Effector memory CD4-positive, alpha-beta T cell (primary cell): ENCODE measurements at places on chromosomes 13 and 19.

DNA sequence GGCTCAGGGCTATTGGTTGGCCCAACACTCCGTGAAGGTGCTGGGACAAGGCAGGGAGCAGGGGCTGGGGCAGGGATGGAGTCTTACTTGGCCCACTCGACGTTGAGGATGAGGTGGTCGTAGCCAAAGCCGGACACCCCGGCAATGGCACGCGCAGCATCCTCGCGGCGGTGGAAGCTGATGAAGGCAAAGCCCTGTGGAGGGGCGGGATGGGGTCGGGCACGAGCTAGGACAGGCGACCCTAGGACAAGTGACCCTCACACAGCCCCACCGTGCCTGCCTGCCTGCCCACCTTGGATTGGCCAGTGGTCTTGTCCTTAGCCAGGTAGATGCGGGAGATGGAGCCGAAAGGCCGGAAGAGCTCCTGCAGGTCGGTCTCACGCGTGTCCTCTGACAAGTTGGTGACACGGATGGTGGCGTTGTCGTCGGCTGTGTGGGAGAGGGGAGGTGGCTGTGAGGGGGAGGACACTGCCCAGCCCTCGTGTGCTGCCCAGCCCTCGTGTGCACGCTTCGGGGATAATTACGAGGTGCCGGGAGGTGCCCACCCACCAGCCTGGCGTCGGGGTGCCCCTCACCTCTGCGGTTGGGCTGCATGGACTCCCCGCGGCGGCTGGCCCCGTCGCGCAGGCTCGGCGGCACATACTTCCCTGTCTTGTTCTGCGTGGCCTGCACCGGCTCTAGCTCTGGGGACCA is 4.0 kb downstream of the P2RY11 start:
- DNase-seq, result no peak

- DNase-seq, result no peak
These were observed 360.8 kb upstream of the KLHL1 start for GRCh38 chr13:70469077-70469476.

GRCh38 chr13:32811297-32811800 is 204.9 kb upstream of the KL start:
- no peak for DNase-seq

GRCh38 chr19:12543855-12544254 is 7.4 kb downstream of the ZNF564 start:
- DNase-seq, result no peak

- no peak for DNase-seq
These were observed 5.3 kb downstream of the DMKN start for GRCh38 chr19:35508129-35508528.

DNA sequence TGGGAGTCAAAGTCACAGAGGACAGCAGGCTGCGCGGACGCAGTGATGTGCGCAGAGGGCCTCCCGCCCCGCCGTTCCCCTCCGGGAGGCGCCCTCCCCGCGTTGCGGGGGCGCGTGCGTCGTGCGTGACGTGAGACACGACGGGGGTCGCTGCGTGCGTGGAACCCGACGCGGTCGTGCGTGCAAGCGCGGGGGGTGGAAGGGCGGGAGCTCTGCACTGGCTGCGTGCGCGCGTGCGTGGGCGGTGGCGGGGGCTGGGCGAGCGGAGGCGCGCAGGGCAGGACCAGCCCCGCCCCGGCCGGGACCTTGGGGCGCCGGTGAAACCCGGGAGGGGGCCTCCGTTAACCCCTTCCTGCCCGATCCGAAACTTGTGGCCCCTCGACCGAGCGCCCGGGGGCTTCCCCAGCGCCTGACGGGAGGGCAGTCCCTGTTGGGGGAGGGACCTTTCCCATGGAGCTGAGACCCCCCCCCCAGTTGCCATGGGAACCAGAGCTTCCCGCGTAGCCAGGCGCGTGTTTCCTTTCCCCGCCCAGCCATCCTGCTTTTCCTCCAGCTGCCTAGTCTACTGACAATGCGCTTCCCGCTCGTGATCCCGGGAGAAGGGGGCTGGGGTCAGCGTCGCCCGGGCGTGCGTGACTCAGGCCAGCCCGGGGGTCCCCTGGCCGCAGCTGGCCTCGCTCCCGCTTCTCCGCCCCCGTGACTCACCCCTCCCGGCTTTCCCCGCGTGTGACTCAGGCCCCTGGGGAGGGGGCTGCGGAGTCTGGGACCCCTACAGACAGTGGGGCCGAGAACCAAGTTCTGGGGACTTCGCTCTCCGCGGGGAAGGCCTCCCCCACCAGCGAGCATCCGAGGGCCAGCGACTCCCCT is 7.3 kb upstream of the HOOK2 start:
- peak; percentile 89 for DNase-seq

GRCh38 chr19:4099041-4099764 is 24.7 kb downstream of the MAP2K2 start:
- DNase-seq, result no peak

GRCh38 chr19:54888239-54888638 is 14.2 kb downstream of the FCAR start:
- no peak for DNase-seq

DNA sequence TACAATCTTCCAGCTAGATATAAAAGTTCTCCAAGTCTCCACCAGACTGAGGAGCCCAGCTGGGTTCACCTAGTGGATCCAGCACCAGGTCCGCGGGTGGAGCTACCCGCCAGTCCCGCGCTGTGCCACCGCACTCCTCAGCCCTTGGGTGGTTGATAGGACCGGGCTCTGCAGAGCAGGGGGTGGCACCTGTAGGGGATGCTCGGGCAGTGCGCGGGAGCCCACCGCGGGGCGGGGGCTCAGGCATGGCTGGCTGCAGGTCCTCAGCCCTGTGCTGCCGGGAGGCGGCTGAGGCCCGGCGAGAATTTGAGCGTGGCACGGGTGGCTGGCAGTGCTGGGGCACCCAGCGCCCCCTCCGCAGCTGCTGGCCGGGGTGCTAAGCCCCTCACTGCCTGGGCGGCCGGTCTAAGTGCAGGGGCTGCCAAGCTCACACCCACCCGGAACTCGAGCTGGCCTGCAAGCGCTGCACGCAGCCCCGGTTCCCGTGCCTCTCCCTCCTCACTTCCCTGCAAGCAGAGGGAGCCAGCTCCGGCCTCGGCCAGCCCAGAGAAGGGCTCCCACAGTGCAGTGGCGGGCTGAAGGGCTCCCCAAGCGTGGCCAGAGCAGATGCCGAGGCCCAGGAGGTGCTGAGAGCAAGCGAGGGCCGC is 542.8 kb upstream of the PCDH9 start:
- no peak for DNase-seq

DNA sequence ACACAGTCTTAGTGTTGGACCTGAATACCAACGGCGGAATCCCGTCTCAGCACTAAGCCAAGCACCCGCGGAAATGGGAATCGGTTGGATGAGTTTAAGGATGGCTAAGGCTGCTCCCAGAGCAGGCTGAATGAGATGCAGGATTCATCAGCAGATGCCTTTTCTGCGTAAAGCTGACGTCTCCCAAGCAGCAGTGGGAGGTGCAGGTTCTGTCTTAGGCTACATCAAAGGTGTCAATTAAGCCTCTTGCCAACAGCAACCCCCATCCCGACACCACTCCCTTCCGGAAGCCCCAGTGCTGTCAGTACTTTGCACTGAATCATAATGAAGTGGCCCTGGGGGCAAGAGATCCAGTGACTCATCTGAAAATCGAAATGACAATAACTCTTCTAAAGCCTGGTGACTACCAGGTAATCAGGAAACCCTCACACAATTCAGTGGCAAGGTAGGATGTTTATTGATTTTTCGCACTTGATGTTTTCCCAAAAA is 275.6 kb downstream of the DCLK1 start:
- no peak for DNase-seq

DNA sequence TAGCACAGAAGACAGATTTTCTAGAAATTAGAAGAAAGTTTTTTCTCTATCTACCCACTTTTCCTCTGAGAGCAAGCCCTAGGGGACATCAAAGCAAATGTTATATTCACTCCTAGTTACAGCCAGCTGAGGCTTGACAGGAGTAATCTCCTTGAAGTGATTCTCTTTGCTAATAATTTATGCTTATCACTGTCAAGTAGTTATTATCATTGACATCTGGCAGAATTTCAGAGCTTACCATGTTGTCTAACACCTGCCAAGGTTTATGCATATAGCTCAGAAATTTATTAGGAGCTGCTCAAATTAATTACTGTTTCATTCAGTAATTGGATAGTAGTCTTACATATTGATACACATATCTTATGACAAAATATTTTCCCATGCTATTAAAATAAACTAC is 465.9 kb upstream of the ATXN8OS start:
- no peak for DNase-seq

DNA sequence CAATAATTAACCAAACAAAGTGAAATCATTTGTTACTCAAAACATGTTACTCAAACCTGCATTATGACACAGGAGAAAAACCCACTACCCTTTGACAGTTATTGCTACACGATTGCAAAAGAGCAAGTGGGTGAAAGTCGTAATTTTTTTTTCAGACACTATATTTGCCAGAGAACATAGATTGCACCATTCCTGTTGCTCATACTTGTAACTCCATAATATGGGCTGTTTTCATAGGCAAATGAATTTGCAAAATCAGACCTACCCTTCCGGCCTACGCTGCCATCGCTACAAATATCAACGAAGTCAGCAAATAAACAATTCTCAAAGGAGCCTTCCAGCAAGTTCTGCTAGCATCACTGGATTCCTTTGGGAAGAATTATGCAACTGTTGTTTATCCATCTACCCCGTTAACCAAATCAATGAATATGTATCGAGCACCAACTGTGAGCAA is 396.5 kb downstream of the IRS2 start:
- no peak for DNase-seq

DNA sequence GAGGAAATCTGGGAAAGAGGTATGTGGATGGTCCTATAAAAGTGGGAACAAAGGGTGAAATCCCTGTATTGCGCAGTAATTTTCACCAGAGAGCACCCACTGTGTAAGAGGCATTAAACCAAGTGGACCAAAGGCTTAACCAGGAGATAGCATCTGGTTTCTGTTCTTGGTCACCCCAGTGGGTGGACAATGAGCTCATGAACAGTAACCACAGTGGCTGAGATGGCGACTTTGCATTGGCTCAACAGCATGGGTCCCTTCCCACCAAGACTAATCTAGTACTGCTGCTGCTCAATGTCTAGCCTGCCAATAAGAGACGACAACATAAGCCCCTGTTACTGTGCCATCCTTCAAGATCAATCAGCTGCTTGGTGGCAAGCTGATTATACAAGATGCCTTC is 36.6 kb downstream of the CCDC169 start:
- no peak for DNase-seq

DNA sequence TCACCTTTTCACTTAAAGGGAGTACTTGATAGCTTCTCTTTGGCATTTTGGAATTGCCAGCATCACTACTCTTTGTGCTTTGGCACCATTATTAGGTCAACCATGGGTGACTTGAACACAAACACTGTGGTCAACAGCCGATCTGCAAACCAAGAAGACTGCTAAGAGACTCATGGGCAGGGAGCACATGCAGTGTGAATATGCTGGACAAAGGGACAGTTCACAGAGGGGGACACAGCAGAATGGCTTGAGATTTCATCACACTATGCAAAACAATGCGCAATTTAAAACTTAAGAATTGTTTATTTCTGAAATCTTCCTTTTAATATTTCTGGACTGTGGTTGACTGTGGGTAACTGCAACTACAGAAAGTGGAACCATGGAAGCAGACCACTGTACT is 64.4 kb downstream of the LMO7 start:
- no peak for DNase-seq

GRCh38 chr13:62625214-62625881 is 1209.7 kb upstream of the PCDH20 start:
- DNase-seq, result no peak
